Caki2 (cell line): ENCODE measurements at places on chromosomes 2 and 18.

DNA sequence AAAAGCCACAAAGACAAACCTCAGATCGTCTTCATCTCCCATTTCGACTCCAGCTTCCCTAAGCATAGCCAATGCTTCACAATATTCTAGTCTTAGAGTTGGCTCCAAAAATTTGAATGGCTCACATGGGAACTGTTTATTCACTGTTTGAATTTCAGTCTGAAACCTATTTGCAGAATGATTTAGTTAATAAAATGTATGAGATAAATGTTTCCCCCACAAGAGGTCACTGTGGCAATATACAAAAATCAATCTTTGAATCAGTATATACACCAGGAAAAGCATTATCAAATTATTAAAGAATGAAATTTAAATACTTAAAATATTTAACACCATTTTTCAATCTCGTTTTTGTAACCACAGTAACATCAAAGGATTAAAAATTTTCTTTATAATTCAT, 40.0 kb upstream of the MCM6 start:
- no peak for DNase-seq

- no peak for DNase-seq
Measured at GRCh38 chr2:237096911-237097310, 11.2 kb downstream of the COPS8 start.

DNA sequence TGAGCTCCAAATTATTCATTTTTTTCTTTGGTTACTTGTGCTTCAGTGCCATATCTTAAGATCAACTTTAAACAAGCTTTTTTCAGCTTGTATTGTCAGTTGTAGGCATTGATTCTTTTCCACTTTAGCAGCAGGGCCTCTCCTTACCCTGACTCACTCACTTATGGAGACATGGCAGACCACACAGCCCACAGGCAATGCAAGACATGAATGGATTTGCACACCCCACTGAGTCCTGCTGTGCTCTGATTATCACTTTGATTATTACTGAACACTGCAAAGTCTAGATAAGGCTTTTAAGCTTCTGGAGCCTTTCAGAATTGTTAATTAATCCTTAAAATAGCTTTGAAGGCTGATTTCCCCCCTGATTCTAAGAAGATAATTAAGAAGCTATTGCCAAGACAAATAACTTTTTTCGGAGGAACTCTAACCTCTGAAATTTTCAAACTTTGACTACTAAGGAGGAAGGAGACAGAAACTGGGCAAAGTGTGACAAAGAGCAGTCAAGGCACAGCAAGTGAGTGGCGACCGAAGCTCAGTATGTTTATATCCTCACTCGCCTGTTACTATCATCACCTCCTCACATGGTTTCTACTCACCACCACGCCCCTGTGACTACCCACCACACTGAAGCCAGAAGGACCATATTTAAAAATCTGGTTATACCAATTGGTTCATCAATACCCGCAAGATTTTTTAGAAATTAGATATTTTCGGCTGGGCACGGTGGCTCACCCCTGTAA, 43.3 kb downstream of the CACNB4 start:
- peak; percentile 62 for DNase-seq

DNA sequence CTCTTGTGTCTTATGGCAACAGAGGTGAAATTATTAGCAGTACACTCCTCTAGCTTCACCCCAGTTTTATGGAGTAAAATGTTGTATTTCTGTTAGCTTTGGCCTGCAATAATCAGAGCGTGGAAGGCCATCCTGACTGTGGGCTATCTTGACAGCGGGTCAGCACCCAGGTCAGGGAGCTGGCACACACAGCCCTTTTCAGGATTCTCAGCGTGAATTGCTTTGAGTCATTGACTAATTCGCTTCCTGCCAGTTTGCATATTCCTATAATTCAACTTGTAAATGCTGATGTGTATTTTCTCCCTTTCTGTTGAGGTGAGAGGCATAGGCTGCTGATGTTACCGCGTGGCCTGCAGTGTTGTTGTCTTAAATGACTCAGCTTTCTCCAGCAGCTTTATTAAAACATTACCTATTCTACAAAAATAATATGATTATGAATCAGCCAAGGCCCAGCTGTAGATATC, 109.6 kb upstream of the EML6 start:
- DNase-seq = peak; percentile 96

- DNase-seq = no peak
Measured at GRCh38 chr2:223227338-223227737, 175.3 kb downstream of the KCNE4 start.

DNA sequence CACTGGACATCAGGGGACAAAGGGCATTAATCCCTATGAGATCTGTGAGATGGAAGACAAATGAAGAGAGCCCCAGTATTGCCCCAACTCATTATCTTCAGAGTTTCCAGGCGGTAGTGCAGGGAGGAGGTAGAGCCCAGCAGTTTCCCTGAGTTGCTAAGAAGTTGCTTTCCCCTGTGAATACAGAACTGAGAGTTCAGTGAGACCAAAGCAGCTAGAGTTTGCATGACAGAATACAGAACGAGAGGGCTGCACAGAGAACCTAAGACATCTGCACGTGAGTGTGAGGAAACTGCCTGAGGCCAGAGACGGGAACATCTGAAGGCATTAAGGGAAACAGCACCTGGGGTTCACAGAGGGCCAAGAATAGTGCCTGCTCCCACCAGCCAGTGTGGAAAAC, 18.1 kb upstream of the PGAP1 start:
- no peak for DNase-seq

DNA sequence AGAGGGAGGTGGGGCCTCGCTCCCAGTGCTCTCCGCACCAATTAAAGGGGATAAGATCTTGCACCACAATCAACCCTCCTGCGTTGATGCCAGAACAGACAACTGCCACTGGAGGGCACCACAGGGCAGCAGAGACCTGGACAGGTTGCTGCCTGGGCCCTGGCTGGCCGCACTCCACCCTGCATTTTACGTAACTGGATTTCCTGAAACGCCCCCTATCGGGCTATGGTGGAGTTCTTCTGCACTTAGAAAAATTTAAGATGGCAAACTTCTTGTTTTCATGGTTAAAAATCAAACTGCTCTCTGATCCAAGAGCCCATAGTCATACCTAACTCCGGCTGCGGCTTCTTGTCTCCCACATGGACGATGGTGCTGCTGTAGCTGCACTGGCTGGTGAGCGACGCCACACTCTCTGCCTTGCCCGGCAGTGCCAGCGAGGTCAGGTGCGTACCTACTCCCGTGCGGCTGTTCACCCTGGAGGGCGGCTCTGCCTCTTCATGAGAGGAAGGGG, 16.8 kb upstream of the HES6 start:
- peak; percentile 72 for DNase-seq

DNA sequence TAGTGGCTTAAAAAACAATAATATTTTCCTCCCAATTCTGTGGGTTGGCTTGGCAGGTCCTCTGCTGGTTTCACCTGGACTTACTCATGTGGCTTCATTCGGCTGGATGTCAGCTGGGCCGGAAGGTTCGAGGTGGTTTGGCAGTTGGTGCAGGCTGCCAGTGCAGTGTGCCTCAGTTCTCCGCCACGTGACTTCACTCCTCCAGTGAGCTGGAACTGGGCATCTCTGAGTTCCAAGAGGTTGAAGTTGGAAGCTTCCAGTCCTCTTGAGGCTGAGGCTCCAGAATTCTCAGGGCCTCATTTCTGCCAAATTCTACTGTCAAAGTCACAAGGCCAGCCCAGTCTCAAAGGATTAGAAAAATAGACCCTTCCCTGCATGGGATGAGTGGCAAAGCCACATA, 83.4 kb upstream of the B3GNT7 start:
- no peak for DNase-seq
